ENCODE measurements at places on chromosomes 3 and 15.

DNA sequence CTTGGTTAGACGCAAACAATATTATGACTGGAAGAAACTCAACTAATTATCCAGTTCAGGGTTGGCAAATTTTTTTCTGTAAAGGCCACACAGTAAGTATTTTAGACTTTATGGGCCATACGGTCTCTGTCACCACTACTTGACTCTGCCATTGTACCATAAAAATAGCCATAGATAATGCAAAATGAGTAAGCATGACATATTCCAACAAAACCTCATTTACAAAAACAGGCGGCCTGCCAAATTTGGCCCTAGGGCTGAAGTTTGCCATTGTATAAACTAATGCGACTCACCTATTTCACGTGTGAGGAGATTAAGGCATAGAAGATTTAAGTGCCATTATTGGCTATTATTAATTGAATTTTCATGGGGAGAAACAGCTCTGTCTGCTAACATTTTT lies 116.8 kb upstream of the CNTN6 start:
- DNase-seq = no peak

GRCh38 chr15:33534642-33535041 lies 223.9 kb downstream of the RYR3 start:
- DNase-seq = no peak

DNA sequence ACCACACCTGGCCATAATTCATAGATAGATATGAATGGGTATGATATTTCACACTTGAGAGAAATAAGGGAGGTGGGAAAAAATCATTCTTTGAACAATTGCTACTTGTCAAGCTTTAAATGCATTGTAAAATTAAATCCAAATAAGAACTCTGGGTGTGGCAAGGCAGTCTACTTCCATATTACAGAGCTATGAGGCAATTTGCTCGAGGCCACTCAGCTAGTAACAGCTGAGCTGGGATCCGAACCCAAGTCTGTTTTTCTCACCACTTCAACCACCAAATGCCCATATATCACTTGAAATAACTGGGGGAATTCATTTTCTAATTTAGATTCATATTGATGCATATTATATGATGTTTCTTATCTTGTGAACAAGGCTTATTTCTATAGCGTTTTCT lies 482.2 kb upstream of the ADAMTS9 start:
- DNase-seq = no peak

DNA sequence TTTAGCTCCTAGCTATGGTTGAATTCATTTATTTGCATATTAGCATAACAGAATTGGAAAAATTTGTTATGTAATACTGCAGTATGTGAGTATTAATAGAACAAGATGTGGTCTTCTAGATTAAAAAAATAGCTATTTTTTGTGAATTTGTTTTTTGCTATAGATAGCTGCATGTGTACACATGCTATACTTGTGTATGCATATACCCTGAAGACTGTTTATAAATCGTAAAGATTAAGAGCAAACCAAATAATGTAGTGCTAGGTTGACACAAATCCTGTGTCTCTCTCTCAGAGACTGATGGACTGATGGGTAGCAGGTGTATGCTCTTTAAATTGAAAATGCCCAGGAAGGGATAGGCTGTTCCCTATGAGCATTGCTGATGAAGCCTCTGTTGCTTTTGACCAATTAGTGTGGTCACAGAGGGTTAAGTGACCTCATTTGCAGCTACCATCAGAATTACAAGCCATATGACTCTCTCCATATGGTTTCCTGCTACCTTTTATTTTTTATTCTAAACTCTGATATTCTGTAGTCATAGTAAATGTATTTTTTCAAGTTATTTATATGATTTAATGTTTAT lies 9.0 kb downstream of the PLCL2 start:
- DNase-seq = no peak

- DNase-seq = no peak
Observed at GRCh38 chr3:127714125-127714571, 41.4 kb downstream of the ABTB1 start.

- no peak for DNase-seq
Observed at GRCh38 chr3:32675650-32676049, 9.3 kb upstream of the CNOT10 start.

Data from large intestine (tissue), 12 donors.